GM12891 (cell line): ENCODE measurements at places on chromosomes 13 and 19.

DNA sequence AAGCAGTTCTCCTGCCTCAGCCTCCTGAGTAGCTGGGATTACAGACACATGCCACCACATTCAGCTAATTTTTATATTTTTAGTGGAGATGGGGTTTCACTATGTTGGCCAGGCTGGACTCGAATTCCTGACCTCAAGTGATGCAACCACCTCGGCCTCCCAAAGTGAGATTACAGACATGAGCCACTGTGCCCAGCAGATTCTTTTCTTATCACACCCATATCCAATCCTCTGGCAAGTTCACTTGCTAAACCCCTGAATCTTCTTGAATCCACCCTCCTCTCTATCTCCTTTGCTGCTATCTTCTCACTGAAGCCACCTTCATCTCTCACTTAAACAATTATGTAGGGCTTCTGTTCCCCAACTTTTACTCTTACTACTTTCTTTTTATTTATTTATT lies 17.5 kb downstream of the TMEM143 start:
- no peak for DNase-seq

DNA sequence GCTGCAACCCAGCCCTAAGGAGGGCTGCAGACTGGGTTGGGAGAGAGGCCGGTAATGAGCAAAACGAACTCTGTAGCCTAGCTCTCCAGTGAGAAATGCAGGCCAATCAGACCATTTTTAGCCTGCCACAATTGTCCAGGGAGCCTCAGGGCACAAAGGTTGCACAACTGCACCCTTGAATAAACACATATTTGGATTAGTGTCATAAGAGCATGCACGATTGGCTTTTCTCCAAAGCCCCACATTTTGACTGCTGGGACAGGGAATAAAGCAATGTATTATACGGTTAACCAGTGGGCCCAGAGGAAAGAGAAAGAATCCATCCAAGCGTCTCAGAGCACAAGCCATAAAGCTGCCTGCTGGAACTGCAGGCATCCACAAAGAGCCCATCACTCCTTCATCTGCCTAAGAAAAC lies 729.4 kb upstream of the SGCG start:
- DNase-seq = no peak

- no peak for DNase-seq
These were observed 1558.5 kb downstream of the UQCRFS1 start for GRCh38 chr19:27654266-27654990.

- no peak for DNase-seq
These were observed 79.2 kb downstream of the UBL3 start for GRCh38 chr13:29771247-29771646.

DNA sequence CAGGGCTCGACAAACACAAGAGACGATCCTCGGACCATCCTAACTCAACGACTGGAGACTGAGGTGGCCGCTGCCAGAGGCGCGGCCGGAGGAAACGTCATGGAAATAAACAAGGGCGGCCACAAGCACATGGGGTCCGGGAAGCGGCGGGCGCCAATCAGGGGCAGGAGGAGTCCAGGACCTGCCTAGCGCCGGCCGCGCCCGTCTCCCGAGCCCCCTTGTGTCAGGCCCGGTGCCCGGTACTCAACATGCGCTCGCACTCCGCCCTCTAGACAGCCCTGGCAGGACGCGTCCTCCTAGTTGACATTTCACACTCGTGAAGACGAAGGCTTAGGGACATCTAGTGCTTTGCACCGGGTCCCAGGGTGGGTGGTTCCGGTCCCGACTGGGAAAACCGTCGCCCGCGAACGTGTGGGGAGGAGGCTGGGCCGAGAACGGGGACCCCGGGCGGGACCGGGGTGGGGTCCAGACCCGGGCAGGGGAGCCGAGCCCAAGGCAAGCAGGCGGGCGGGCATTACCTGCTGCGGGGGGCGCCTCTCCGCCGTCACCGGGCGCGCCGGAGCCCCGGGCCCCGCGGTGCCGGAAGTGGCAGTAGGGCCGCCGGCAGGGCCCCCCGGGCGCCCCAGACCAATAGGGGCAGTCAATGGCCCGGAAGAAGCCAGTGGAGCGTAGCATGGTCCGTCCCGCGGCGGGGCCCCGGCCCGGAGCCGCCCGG lies 442 bp downstream of the REXO1 start:
- DNase-seq = no peak

- DNase-seq = no peak
These were observed 24.6 kb downstream of the ZMYM5 start for GRCh38 chr13:19838865-19839275.

DNA sequence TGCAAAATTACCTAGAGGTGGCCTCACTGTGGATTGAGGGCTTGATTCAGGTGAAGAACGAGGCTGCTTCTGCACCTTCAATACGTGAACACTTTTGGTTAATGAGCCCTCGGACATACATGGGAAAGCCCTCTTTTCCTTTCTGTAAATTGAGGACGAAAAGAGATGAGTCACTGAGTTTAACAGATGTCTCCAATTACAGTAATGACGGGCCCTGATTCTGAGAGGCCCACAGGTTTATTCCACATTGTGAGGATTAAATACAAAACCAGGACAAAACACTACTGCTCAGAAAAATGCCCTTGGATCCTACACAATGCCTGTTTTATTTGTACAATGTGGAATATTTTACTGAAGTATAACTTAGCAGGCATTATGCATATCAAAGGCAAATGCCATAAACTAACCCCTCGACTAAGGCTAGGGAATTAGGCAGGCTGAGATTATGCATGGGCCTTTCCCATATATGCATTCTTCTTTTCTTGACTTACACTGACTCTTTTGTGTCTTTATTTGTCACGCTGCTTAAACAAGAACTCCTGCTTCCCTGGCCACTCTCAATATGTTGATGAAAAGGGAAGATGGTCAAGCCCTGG lies 819.9 kb downstream of the OLFM4 start:
- no peak for DNase-seq

DNA sequence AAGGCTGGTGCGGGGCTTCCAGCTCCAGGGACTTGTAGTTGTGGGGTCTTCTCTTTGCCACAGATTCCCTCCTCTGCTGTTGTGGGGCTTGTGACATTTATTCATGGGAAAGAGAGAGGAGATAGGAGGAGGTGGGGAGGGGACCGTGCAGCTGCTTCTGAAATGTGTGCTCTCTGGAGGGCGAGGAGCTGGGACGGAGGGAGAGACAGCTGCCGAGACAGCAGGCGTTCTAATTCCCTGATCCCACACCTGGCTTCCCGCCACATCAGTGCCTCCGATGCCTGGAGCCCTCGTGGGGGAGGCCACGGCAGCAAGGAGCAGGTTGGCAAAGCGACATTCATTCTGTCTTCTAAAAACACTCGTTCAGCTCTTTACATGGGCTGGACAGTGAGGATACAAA lies 164.4 kb downstream of the USP12 start:
- no peak for DNase-seq

DNA sequence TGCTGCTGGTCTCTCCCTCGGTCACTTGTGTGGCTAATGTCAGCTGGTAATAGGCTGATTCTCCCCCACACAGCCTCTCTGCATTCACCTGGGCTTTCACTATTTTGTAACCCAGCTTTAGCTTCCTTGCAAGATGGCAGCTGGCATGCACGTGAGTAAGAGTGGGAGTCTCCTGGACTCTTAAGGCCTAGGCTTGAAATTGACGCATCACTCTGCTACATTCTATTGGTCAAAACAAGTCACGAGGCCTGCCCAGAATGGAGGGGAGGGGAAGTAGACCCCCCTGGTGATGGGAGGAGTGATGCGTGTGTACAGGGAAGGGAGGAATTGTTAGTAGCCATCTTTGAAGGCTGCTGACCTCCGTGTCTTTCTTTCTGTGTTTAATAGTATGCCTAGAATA lies 24.9 kb upstream of the PNMA8B start:
- DNase-seq = no peak

- no peak for DNase-seq
These were observed 1.1 kb downstream of the ZNF550 start for GRCh38 chr19:57558525-57558924.

GRCh38 chr13:30810261-30810701 lies 74.9 kb downstream of the ALOX5AP start:
- no peak for DNase-seq

DNA sequence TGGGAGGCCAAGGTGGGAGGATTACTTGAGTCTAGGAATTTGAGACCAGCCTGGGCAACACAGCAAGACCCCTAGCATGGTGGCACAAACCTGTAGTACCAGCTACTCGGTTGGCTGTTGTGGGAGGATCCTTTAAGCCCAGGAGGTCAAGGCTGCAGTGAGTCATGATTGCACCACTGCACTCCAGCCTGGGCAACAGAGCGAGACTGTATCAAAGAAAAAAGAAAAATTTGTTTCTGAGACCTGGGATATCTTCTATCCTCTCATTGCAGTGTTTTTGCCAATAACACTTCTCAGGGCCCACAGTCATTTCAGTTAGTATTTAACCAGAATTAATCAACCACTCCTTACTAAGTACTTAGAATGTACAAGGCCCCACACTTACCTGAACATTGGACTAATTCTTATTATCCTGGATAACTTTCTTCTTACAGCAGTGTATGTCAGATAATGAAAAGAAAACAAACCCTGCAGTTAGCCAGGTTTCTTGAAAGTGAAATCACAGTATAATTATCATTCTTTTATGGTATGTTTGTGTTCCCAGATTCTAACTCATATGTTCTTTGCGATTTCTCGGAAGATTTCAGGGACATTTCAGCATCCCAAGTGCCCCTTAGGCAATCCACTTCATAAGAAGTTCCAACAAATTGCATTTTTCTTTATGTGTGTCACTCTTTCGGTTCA lies 75.6 kb upstream of the KLF5 start:
- DNase-seq = no peak

DNA sequence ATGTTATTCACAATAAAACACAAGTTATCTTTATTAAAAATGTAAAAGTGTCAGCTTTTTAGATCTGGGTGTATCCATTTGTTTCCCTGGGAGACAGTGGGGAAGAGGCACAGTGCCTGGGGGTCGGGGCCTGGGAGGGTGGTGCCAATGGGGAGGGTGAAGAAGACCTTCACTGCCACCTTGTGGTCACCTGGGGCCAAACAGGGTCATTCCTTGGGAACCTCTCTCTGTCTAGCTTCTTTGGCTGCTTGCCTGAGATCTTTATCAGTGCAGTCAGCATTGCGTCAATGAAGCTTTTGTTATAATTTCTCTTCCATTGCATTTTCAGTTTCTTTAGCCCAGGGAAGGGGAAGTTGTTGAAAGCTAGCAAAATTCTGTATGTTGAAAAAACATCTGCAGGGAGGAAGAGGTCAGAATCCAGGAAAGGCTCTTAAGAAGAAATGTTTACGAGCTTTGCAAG lies 39.1 kb downstream of the PCDH8 start:
- DNase-seq = peak; percentile 56

- DNase-seq = no peak
These were observed 10.9 kb upstream of the ATF5 start for GRCh38 chr19:49918089-49918488.

DNA sequence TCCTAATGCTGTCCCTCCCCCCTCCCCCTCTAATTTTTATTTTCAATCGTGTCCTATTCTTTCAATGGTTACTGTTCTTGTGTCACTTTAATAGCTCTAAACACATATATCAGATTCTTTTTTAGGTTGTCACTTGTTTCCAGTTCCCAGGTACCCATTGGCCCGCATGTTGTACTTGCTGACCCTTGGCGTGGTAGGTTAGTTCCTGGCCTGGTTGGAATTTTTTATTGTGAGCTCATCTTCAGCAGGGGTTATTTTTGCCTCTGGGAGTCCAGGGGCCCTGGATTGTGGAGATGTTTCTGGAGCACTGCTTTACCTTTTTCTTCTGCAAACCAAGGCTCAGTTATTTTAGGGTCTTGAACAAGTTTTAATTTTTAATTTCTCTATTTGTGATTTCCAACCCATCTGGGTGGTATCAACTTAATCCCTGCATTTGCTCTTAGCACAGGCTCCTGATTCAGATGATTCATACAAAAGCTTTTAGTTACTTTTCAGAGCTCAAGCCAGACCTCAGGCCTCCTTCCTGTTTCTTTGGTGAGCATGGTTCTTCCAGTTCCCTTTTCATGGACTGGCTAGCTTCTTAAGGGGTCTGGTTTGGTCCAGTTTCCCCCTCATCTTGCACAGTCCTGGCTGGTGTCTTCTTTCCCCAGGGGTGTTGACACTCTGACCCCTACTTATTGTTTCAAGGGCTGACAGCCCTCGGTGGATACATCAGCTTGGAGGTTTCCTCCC lies 220.5 kb downstream of the TM9SF2 start:
- DNase-seq = no peak

GRCh38 chr19:48784527-48784926 lies 26.3 kb downstream of the BCAT2 start:
- no peak for DNase-seq

DNA sequence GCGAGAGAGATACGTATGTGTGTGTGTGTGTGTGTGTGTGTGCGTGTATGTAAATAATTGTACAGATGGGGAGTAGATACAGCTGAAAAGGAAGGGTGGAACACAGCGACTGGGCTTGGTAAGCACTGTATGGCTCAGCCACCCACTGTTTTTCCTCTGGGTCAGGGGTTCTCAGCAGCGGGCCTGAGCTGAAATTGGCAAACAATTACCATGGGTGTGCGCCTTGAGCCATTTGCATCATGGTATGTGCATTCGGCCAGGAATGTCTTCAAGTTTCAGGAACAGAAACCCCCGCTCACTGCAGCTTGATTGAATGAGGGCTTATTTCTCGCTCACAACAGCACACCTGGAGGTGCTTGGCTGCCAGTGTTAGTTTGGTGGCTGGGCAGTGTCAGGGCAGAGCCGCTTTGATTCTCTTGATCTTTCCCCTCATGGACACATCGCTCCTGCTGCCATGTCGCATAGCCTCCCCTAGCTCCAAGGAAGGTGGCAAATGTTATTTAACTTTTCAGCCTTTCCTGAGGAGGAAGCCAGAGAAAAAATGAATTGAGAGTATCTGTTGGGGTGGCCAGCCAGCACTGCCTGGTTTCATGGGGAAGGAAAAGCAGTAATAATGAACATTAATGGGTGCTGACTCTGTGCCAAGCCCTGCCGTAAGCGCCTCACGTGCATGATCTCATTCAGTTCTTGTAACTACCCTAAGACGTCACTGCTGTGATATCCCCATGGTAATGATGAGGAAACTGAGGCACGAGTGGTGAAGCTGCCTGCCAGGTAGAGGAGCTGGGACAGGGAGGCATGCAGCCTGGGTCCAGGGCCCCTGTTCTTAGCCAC lies 126.9 kb downstream of the SIPA1L3 start:
- DNase-seq = peak; percentile 56

DNA sequence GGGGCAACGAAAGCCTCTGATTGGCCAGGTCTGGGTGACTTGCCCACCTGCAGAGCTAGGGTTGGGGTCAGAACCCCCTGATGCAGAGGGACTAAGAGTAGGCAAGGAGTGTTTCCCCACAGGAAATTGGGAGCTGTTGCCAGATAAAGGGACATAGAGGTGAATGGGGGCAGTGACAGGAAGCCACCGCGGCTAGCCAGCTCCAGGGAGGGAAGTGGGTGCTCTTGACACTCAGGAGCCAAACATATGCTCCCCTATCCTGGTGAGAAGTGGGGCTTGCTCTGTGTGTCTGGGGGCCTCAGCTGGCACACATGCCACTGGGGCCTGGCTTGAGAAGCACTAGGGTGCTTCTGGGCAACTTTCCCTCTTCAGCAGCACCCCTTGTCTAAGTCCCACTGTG lies 26.0 kb downstream of the WDR88 start:
- no peak for DNase-seq

- DNase-seq = no peak
These were observed 147.6 kb downstream of the KCTD12 start for GRCh38 chr13:76738616-76739015.

GRCh38 chr19:29896802-29897201 lies 45.2 kb upstream of the URI1 start:
- DNase-seq = no peak
